ENCODE measurements at places on chromosomes 4 and X.
A peak's percentile ranks its signal among the peaks of the same experiment; 100 is the strongest.

- no peak for DNase-seq
These were observed 17.6 kb downstream of the THAP9 start for GRCh38 chr4:82918091-82918490.

GRCh38 chrX:100647739-100648138, 3.7 kb downstream of the SRPX2 start:
- DNase-seq = no peak

GRCh38 chr4:138444260-138444659, 202.1 kb upstream of the SLC7A11 start:
- no peak for DNase-seq

- DNase-seq = peak; percentile 91
These were observed 32.7 kb downstream of the ACSL1 start for GRCh38 chr4:184792950-184793555.

DNA sequence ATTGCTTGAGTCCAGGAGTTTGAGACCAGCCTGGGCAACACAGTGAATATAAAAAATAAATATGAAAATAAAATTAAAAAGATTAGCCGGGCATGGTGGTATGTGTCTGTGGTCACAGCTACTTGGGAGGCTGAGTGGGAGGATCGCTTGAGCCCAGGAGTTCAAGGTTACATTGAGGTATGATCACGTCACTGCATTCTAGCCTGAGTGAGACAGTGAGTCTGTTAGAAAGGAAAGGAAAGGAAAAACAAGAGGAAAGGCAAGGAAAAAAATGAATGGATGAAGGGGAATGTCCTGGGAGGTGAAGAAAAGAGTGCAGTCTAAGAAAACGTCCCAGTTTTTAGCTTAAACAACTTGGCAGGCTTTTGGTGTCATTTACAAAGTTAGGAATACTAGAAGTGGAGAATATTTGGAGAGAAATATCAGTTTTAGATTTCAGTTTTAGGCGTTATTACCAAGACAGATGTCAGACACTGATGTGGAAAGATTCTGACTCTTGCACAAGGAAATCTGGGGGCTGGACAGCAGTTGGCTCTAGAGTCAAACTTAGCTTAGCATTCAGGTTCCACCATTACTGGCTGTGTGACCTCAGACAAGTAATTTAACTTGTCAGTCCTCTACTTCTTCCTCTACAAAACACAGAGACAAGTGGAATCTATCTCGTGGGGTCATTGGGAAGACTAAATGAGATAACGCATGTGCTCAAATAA, 139.0 kb downstream of the TSPAN5 start:
- DNase-seq = no peak

- no peak for DNase-seq
These were observed 51.1 kb downstream of the ENOPH1 start for GRCh38 chr4:82481506-82481840.

DNA sequence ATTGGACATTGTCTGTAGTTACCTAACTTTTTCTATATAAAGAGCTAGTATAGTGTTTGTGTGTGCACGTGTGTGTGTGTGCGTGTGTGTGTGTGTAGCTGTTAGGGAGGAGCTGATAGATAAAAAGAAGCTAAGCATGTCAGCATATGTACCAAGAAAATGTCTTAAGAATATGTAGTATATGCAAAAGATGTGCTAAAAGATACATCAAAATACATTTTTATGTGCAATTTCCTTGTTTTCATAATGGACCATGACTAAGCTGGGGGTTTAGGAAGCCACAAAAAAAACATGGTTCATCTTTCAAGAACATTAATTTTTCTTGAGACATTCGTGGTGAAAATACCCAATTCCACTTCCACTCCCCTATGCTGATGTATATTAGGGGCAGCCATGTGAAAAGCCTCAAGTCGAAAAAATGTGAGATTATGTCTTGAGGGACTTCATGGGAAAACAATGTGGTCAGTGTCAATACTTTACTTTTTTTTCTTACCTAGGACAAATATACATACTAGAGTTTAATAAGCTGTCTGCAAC, 1599.7 kb downstream of the ARAP2 start:
- DNase-seq = no peak

GRCh38 chr4:186859420-186859819, 135.8 kb upstream of the FAT1 start:
- DNase-seq = no peak

DNA sequence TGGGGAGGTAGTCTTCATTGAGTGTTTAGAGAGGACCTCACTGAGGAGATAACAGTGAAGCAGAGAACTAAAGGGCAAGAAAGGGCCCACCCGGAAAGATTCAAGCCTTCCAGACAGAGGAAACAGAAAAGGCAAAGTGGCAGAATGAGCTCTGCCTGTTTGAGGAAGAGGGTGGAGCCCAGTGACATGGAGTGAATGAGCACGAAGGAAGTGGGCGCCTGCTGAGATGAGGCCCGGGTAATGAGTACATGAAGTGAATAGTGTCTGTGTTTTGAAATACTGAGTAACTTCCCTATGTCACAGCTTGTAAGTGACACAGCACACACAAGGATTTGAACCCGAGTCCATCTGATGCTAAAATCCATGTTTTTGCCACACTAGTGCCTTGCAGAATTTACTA, 32.5 kb upstream of the TLR2 start:
- DNase-seq = no peak

DNA sequence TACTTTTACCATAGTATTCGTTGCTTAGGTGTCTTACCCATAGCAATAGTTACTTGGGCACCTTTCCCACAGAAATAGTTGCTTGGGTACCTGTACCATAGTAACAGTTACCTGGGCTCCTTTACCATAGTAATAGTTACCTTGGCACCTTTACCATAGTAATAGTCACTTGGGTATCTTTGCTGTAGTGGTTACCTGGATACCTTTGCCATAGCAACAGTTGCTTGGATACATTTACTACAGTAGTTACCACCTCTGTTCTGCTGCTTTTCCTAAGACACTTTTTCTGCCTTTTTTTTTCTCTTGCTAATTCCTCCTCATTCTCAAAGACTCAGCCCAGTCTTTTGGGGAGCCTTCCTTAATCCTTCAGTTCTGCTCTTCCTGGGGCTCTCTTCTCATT, 272.8 kb upstream of the PUDP start:
- no peak for DNase-seq

GRCh38 chr4:138996090-138996489, 19.5 kb upstream of the NOCT start:
- no peak for DNase-seq

DNA sequence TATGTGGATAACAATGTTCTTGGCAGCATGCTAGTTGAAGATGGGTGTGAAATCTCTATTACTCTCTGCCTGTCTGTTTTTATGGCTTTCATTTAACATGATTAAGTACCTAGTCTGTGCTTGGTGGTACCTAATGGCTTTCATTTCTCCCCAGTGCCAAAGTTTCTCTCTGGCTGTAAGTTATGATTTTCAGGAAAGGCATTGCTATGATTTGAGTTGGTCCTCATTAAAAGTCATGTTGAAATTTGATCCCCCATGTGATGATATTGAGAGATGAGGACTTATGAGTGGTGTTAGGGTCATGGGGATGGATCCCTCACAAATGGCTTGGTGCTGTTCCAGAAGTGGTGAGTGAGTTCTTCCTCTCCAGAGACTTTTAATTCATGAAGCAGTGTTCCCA, 162.4 kb upstream of the IL15 start:
- no peak for DNase-seq

DNA sequence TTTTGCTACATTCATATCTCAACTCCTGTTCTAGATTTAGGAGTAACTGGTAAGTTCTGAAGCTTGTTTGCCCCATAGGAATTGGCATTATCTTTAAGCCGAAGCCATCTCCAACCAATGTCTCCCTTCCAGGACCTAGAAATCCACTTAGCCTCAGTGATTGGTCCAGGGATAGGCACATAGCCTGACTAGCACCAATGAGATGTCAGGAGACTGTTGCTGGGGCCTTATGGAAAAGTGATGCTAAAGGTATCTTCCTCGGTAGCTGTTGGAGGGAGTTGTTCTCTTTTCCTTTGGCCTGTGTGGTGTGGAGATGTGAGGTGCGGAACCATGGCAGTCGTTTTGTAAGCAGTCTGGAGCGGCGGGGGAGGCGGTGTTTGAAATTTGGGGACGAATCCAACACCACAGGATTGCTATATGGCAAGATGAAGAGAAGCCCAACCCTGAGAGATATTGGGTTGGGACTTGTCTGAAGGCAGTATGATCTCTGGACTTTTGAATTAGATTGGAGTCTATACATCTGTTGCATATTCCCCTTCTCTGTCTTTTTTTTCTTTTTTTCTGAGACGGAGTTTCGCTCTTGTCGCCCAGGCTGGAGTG, 109.8 kb upstream of the ATP6AP2 start:
- no peak for DNase-seq

GRCh38 chrX:9378980-9379696, 85.7 kb upstream of the TBL1X start:
- no peak for DNase-seq

GRCh38 chr4:108227923-108228322, 59.2 kb upstream of the LEF1 start:
- DNase-seq = no peak

GRCh38 chrX:73563738-73564068, 706 bp downstream of the CHIC1 start:
- no peak for DNase-seq

- DNase-seq = peak; percentile 68
These were observed 94.7 kb upstream of the NAP1L5 start for GRCh38 chr4:88792268-88792781.

GRCh38 chr4:139300431-139301112, 733 bp upstream of the NAA15 start:
- peak; percentile 60 for DNase-seq

DNA sequence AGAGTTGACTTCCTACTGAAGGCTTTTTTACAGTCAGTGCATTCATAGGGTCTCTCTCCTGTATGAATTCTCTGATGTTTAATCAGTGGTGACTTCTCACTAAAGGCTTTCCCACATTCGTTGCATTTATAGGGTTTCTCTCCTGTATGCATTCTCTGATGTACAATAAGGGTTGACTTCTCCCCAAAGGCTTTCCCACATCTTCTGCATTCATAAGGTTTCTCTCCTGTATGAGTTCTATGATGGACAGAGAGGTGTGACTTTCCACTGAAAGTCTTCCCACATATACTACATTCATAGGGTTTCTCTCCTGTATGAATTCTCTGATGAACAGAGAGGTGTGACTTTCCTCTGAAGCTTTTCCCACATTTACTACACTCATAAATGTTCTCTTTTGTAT, 45.2 kb downstream of the ZNF674 start:
- DNase-seq = peak; percentile 0

DNA sequence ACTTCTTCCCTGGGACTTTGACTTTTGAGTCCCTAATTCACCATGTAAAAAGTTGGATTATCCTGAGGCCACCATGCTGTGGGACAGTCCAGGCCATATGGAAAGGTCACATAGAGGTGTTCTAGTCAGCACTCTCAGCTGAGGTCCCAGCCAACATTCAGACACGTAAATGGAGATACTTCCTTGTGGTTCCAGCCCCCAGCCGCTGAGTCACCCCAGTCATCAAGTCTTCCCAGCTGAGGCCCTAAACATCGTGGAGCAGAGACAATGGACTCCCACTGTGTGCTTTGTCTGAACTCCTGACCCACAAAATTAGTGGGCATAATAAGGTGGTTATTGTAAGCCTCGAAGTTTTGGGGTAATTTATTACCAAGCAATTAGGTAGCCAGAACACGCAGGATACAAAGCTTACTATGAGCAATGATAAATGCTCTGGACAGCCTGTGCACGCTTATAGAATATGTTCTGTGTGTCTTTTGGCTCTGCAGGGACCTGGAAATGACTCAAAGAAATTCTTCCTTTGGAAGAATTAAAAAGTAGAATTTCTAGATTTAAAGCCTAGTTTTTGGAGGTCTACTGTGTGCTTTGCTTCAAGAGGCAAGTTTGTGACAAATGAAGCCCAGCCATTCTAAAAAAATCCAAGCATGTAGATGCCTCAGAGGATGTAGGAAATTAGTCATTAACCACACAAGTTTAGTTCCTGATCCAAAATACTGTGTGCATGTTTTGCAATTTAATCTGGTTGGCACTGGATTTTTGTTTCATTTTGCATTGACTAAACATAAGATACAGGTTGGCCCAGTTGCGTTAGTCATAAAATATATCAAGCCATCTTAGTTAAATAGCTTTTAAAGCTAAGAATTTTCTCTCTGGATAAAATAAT, 33.2 kb upstream of the SLC9A7 start:
- peak; percentile 58 for DNase-seq

DNA sequence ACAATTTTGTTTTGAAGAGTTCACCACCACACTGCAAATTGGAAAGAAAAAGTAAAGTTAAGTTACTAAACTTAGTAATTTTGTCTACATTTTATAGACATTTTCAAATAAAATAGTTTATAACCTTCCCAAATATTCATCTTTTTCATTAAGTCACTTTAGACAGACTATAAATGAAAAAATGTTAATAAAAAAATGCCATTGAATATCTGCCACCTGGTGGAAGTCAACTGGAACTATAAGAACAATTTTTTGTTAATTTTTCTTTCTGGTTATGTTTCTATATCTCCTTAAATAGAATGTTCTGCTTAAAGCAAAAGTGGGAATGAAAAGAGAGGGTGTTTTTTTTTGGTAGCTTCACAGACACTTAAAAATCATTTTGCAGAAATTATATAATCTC, 534.4 kb upstream of the PCDH10 start:
- peak; percentile 6 for DNase-seq

DNA sequence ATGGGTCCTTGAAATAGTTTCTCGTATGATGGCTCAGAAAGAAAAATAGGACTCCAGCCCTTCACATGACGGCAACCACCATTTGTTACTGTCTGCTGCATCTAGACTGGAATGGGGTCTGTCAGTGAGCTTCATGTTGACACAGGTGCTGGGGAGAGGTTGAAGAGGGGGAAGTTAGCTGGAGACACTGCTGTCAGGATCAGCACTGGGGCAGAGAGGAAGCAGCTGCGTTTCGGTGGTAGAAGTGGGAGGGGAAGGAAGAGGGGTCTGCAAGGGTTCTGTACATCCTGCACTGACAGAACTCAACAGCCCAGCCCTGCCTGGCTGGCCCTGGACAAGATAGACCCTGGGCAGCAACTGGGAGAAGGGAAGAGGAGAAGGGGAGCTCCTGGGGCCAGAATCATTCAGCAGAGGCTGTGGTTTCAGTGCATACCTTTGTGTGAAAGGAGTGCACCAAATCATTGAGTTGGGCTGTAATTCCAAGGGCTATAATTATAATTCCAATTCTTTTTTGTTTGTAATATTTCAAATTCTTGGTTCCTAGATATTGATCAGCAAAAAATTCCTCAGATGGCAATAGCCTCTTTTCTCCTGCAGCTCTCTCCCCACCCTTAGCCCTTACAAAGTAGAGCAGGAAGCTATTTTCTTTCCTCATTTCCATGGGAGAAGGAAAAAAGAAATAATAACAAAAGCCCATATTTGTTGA, 119.4 kb upstream of the C1GALT1C1 start:
- DNase-seq = no peak

DNA sequence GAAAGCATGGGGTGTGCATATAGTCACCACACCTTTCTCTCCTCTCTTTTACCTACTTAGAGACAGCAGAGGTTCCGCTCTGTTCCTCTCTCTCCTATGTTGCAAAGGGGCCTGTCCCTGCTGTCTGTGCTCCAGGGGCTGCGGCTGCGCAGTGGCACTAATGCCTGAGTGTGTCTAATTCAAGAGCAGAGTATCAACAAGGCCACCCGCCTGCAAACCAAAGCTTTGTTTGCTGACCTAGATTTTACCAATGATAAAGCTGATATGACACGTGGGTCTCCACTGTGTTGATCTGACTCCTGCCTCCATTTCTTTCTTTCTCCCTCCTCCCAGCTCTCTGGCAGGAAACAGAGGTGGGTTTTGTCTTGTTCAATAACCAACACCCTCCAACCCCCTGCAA, 74.9 kb downstream of the NSG1 start:
- DNase-seq = no peak

Measured in ACHN (cell line).